GM18507 (cell line): ENCODE measurements at places on chromosomes 6 and 20.

GRCh38 chr6:126307849-126308248, 32.1 kb upstream of the CENPW start:
- DNase-seq: no peak

DNA sequence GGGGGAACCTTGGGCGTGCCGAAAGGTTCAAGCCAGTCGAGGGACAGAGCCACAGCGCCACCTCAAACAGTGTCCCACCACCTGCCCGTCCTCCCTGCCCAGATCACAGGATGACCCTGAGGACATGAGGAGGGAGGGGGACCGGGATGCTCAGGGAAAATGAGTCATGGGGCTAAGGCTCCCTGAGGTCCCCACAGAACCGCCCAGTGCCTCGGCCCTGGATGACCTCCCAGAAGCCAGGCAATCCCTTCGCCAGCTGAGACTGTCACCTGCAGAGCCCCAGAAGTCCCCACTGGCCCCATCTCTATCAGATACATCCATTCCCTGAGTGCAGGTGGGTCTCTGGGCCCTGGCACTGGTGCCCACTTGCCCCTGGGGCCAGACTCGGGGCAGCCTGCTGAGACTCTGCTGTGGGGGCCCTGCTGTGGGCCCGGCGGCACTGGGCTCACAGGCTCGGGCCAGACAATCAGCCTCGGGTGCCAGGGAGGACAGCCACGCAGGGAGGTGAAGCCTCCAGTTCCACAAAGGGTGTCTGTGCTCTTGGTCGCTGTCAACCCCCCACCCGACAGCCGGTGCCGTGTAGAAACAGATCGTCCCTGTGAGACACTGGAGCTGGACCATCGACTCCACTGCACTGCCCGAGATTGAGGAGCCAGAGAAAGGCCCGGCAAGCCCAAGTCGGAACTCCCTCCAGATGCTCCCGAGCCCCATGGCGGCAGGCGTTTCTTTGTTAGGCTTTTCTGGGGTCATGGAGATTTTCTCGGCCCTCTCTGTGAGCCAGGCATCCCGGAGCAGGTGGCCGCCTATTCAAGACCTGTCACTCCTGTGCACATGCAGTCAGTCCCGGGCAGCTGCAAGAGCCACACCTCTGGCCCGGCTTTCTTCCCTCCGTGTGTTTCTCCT, 26.1 kb downstream of the PXDC1 start:
- DNase-seq: no peak

- DNase-seq: no peak
Observed at GRCh38 chr6:158287047-158287446, 25.2 kb upstream of the TULP4 start.

DNA sequence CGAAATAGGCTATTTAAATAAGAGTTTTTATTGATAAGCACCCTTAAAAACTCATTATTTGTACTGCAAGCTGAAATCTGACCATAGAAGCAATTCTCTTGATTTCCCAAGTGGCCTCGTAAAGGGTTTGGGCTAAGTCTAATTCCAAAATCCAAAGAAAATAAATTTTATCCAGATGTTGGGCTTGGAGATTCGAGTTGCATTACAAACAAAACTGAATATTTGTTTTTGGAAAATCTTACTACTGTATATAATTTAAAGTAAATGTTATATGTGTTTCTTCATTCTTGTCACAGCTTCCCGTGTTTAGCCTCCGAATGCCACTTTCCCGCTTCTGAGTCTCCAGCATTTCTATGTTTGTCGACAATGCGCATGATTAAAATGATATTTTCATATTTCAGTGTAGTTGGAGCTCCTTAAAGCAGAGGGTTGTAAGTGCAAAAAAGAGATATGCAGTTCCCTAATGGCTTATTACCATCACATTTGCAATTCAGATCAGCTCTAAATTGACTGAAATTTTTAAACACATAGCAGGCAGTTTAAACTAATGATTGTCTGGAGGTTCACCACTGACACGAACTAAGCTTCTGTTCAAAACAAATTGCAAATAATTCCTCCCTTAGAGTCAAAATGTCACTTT, 47.0 kb downstream of the PRL start:
- no peak for DNase-seq
